ENCODE measurements at places on chromosomes 2 and 18. TPM values are rescaled to one million over a fixed set of nuclear protein-coding genes. Genes with fewer than 3 reads are reported as not detected.

MC4R gene
- not detected for total RNA-seq

UGT1A5 gene
- not detected for total RNA-seq

MC2R gene
- total RNA-seq: not detected

MYCN gene
- 1.9 TPM for total RNA-seq

GCG gene
- total RNA-seq: not detected

TNS1 gene
- 144 TPM for total RNA-seq

AGXT gene
- not detected for total RNA-seq

GAREM1 gene
- total RNA-seq: 2.0 TPM

SPP2 gene
- total RNA-seq: not detected

CROCC2 gene
- 2.6 TPM for total RNA-seq

E2F6 gene
- 10.2 TPM for total RNA-seq

SULT6B1 gene
- not detected for total RNA-seq

WDR75 gene
- 24.8 TPM for total RNA-seq

ANKRD30B gene
- not detected for total RNA-seq

KIF1A gene
- 12.9 TPM for total RNA-seq

ERFE gene
- total RNA-seq: not detected

SUPT7L gene
- total RNA-seq: 15.9 TPM
